ENCODE measurements at places on chromosomes 3 and 15.

GRCh38 chr3:100033184-100033583 lies 81.1 kb downstream of the FILIP1L start:
- no peak for DNase-seq

GRCh38 chr3:66010739-66011655 lies 27.7 kb downstream of the MAGI1 start:
- DNase-seq = no peak

- DNase-seq = no peak
Measured at GRCh38 chr3:194518652-194519051, 31.9 kb upstream of the ATP13A3 start.

DNA sequence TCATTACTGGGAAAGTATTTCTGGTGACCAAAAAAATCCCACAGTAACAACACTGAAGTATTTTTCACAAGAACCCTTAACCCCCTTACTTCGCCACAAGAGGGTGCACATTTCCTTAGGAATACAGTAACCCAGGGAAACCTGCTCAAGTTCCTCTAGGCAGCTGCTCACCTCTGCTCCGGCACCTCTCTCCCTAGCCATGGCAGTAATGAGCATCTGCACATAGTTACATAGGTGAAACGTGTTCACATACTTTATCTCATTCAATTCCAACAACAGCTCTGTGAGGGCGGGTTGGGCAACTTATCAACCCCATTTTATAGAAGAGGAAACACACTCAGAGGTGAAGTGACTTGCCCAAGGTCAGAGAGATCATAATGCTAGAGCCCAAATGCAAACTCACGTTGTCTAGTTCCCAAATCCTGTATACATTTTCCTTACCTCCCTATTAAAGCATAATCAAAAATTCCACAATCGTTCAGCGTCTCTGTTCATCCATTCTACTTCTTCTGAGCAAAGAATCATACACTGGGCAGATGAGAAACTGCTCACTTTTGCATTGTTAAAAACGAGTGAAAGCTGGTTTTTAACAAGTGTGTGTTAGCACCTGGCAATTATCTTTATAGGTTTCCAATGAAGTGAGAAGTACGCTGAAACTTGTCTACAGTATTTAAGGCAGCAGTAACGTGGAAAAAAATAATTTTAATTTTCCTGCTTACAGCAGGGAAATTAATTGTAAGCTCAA lies 90.7 kb downstream of the IGF2BP2 start:
- DNase-seq = peak; percentile 54

DNA sequence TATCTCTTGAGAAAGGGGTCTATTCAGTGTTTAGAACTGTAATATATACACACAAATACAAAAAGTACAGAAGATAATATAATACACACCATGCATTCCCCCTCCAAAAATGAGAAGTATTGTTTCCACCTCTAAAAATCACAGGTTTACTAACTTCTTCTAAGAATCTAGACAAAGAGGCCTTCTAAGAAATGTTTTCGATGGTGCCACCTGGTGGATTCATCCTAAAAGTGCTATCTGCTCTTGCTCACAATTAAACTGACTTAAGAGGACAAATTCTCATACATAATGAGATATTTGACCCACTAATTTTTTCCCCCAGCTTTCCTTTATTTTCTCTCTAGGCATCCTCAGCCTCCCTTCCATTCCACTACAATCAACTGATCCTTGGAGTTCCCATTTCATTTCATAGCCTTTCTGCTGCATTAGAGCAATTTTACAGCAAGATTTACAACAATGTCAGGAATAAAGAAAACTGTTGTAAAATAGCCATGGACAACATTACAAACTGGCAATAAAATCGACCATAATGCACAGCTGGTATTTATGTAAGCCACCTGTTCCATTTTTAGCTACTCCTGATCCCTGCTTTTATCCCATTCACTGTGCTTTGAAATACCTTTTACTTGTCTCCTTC lies 124.6 kb downstream of the ARRDC4 start:
- peak; percentile 34 for DNase-seq

DNA sequence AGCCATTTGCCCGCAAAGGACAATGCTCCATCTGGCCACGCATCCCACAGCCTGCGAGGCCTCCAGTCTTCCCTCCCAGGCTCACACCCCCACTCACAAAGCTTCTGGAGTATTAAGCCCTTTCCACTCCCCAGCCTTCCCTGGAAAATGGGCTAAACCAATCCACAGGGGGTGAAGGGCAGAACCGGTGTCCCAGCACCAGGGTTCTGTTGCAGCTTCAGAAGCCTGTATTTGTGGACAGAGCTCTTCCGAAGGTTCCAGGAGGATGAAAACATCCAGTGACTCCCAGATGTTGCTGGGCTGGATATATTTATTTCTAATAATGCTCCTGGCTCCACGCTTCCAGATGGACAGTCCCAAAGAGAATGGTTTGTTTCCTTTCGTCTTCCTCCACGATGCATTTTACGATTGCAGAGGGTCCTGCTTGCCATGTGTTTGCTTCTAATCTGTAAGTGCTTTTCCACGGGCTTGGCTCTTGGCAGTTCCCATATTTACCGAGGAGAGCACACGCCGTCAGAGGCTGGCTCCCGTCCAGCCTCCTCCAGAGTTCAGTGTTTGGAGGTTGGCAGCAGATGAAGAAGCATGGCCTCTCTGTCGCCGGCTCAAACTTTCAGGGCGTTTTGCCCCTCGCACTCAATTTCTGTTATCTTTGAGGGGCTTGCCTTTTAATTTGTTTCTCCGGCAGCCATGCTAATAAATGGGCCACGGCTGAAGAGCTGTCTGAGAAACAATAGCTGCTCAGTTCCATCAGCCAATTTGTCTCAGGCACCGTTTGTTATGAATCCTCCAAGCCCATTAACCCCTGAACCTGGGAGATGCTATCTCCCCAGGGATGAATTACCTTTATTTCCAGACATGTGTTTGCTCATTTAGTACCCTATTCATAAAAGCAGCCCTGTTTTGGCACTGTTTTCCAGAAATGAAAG lies 367.9 kb upstream of the PROK2 start:
- no peak for DNase-seq

- no peak for DNase-seq
Measured at GRCh38 chr3:43021186-43021585, 42.1 kb downstream of the GASK1A start.

GRCh38 chr15:90624278-90624981 lies 92.7 kb upstream of the BLM start:
- no peak for DNase-seq
